ENCODE measurements at places on chromosomes 1 and 21.

DNA sequence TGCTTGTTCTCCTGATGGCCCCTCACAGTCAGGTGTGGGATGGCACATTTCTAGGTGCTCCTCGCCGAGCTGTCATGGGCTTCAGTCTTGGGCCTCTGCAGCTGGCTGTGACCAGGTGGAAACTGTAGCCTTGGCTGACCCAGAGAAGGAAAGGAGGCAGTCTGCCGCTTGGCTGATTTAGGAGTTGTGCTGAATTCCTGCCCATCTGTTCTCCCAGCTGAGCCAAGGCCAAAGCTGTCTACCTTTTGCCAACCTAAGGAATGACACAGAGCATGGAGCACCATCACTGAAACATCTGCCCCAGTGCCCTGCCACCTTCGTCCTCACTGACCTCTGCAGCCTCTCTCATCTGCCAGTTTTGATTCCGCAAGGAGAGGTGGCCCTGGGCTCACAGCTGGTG lies 27.9 kb downstream of the UTP25 start:
- no peak for DNase-seq

DNA sequence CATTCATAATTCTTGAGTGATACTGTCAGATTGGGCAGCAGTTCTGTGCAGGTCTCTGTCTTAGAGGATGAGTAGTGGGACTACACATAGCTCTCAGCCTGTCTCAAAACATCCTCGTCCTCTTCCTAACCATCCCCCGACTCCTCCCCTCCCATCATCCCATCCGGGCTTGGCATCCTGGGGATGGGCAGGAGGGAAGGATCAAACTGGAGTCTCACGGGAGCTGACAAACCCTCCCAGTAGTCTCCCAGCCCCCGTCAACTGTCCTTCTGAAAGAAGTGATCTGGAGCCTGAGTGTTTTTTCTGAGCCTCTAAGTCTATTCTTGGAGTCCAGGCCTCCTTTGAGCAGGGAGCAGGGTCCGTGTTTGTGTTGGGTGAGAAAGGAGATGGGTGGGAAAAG lies 102.0 kb downstream of the PAX7 start:
- no peak for DNase-seq

GRCh38 chr1:207565546-207566468 lies 69.8 kb downstream of the CR1 start:
- DNase-seq = no peak

- DNase-seq = no peak
These were observed 213.3 kb upstream of the ZRANB2 start for GRCh38 chr1:71294178-71294577.

Data from stimulated activated CD4-positive, alpha-beta T cell treated with anti-CD3 and anti-CD28 coated beads, Interleukin-12 subunit alpha, Interleukin-12 subunit beta, amount 100 ng/mL, for 24 hours (primary cell).